ENCODE measurements at places on chromosomes 12 and 14. TPM values are rescaled to one million over a fixed set of nuclear protein-coding genes. Genes with fewer than 3 reads are reported as not detected.

DNA sequence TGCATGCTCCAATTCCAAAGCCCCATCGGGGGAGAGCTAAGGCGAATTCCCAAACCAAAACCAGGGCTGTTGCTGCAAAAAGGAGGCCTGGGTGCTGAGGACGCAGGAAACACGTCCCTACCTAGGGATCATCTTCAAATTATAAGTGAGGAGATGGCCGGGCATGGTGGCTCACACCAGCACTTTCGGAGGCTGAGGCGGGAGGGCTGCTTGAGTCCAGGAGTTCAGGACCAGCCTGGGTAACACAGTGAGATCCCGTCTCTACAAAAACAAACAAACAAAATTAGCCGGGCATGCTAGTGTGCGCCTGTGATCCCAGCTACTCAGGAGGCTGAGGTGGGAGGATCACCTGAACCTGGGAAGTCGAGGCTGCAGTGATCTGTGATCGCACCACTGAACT, 143.2 kb downstream of the CALM1 start:
- DNase-seq = no peak

- DNase-seq = no peak
Measured at GRCh38 chr14:42965512-42965911, 1358.8 kb downstream of the LRFN5 start.

- peak; percentile 59 for DNase-seq
Measured at GRCh38 chr14:61296719-61297502, 15.8 kb upstream of the TMEM30B start.

DNA sequence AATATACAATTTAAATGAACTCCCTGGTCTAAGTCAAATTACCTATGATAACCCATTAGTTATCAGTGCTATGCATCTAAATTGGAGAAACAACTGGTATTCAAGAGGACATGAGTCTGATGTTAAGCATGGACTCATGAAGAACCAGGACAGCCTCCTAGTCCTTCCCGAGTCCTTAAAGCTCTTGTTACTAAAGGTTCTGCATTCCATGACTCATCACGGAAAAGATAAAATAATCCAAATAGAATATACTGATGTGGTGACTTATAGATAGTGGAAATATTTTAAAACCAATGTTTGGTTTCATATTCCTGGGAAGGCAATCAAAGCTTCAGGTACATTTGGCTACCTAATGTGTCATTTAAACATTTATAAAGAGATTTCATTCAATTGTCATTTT, 117.2 kb upstream of the PMCH start:
- DNase-seq = no peak

The PRIMA1 gene
- polyA plus RNA-seq = 0.26 TPM

The FAM181A gene
- polyA plus RNA-seq = 0.19 TPM

The TROAP gene
- polyA plus RNA-seq = 22.0 TPM

All from left lung (tissue), 14 donors.